Esophagus squamous epithelium (tissue), 5 donors: ENCODE measurements at places on chromosomes 6 and 20.
A peak's percentile ranks its signal among the peaks of the same experiment; 100 is the strongest.

GRCh38 chr6:26156850-26157250 lies 69.6 kb downstream of the HFE start:
- no peak for DNase-seq

- DNase-seq: no peak
Observed at GRCh38 chr20:25017257-25017803, 24.8 kb upstream of the APMAP start.

DNA sequence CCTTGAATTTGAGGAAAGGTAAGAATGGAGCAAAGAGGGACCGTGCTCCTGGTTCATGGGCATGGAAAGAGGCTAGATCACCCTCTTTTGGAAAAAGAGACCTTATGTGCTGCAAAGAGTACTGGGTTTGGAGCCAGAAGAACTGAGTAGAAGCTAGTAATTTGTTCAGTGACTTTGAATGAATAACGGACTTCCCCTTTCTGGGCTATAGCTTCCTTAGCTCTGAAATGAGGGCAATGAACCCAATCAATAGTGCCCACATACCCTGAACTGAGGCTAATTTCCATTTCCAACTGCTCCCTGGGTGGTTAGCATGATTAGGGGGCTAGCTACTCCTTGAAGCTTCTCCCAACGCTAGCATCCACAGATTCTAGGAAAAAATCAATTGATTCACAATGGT lies 121.4 kb downstream of the UNC5CL start:
- DNase-seq: no peak

GRCh38 chr20:57425150-57426013 lies 34.2 kb downstream of the RBM38 start:
- no peak for DNase-seq

DNA sequence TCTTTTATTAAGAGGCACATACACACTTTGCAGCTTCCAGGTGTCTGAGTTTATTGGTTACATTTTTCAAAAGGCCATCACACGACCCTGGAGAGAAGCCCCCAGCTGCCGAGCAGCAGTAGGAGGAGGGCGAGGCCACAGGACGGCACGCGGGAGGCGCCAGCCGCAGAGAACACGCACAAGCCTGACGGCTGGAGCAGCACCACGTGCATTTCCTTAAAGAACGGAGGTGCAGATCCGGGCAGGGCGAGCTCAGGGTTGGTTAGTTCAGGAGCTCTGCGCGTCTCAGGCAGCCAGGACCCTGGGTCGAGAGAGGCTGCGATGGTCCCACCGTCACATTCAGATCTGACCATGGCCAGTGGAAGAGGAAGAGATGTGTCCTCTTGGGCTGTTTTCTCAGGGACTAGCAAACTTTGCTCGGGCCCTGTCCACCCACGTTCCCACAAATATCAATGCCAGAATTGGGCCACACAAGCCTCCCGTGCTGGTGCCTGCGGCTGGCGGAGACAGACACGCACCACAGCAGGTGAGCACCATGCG lies 121.4 kb upstream of the AFDN start:
- DNase-seq: no peak

DNA sequence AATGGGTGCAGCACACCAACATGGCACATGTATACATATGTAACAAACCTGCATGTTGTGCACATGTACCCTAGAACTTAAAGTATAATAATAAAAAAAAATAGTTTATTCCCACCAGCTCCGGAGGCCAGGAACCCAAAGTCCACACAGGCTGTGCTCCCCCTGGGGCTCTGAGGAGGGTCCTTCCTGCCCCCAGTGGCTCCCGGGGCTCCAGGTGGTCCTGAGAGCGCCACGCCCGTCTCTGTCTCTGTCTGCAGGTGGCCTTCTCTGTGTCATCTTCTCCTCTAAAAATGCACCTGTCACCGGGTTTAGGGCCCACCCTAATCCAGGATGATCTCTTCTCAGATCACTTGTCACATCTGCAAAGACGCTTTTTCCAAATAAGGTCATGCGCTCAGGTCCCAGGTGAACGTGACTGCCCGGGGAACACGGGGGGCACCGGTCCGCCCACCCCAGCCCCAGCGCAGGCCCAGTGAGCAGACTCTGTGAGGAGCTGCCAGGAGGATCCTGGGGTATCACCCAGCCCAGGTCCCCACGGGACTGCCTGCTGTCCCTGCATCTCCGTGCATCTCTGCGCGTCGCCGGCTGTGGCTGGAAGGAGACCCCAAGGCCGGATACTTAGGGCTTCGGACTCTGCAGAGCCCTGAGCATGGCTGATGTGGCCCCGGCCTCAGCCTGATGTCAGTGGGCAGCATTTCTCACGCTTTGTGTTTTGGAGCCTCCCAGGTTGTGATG lies 11.8 kb downstream of the SLCO4A1 start:
- DNase-seq: no peak

DNA sequence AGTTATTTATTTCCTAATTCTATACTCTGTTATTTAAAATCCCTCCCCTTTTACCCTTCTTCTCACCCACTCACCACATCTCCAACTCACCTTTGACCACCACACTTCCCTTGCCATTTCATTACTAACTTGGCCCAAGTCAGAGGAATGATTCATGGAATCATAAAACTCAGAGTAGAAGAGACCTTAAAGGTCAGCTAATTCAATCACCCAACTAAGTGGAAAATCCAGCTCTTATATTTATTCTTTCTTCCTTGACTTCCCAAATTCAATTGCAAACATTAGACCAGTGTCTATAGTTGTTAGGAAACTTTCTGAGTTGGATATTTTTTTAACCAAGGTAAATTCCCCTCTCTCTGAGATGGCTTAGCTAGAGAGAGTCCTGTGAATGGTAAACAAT lies 26.5 kb upstream of the HEY2 start:
- no peak for DNase-seq

- peak; percentile 80 for DNase-seq
Observed at GRCh38 chr20:50115591-50116367, 2.8 kb upstream of the UBE2V1 start.

GRCh38 chr20:55581519-55581918 lies 423.8 kb downstream of the CBLN4 start:
- DNase-seq: no peak

- no peak for DNase-seq
Observed at GRCh38 chr6:125655511-125655910, 93.9 kb upstream of the HEY2 start.

GRCh38 chr6:7155871-7156579 lies 48.3 kb downstream of the RREB1 start:
- DNase-seq: no peak

DNA sequence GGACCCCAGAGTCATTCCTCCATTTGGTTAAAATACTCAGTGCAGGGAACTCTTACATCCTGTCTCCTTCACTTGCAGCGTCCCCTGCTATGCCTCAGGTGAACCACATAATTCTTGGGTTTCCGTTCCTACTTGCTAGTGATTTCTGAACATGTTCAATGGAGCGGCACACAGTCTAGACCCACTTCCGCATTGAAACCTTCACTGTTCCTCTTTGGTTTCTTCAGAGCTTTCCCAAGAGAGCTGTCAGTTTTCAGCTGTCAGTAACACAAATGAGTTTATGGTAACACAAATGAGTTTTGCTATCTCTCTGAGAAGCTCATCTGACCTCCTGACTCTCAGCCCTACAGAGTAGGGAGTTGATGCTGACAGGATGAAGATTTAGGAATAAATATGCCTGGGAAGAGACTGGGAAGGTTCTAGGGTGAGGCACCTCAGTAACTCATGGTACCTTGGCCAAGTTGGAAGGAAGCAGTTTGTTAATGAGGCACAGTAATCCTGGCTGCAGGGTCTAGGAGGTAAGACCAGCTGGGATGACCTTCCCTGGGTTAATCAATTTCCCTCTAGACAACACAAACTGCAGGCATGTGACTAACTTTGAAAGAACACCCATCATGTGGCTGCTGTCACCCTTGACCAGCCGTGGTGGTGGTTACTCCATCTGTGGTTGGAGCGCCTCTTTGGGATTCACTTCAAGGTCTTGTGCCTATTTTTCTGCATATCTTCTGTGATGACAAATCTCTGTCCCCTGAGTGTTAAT lies 5.4 kb downstream of the SYS1 start:
- no peak for DNase-seq

GRCh38 chr20:62406635-62407176 lies 379 bp downstream of the CABLES2 start:
- no peak for DNase-seq

- DNase-seq: no peak
Observed at GRCh38 chr6:157800420-157801237, 22.4 kb upstream of the SNX9 start.

GRCh38 chr6:116152620-116153019 lies 26.7 kb upstream of the COL10A1 start:
- no peak for DNase-seq

GRCh38 chr6:170281331-170282292 lies 9.3 kb downstream of the DLL1 start:
- no peak for DNase-seq

- no peak for DNase-seq
Observed at GRCh38 chr6:26412228-26412627, 10.2 kb downstream of the BTN3A1 start.

- no peak for DNase-seq
Observed at GRCh38 chr6:25635886-25636317, 16.1 kb upstream of the SCGN start.

DNA sequence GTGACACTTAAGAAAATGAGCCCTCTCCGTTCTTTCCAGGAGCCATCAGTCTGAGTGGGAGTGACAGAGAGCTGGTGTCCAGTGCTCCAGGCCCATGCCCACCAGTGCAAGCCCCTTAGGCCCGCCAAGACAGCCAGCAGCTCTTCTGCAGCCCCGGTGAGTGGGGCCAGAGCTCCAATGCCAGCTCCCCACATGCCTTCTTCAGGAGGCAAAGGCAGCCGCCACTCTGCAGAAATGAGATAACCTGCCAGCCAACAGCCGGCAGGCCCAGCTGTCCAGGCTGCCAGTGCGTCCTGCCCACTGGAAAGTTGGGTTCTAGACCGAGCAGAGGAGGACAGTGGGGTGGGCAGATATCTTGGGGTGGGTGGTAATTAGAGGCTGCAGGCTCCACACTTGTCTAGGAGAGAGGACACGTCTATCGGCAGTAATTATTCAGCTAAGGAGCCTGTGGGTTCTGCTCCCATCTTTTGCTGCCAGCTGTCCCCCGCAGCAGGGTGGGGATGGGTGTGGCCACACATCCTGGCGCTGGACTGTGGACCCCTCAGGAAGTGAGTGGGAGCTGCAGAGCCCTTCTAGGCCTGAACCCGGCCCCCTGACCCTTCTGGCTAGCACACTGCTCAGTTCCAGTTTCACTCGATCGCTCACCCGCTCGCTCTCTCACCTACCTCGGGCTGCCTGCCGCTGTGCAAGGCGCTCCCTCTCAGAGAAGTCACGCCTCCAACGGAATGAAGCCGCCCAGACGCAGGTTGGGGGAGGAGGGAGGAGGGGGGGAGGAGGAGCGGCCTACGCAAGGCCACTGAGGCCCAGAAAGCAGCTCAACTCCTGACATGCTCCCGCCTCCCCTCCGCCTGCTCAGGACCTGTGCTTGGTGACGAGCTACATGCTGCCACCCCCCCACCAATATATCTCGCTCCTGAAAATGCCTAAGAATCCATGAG lies 3.6 kb downstream of the GRM4 start:
- no peak for DNase-seq

- DNase-seq: no peak
Observed at GRCh38 chr6:116761779-116762178, 3.7 kb downstream of the FAM162B start.

DNA sequence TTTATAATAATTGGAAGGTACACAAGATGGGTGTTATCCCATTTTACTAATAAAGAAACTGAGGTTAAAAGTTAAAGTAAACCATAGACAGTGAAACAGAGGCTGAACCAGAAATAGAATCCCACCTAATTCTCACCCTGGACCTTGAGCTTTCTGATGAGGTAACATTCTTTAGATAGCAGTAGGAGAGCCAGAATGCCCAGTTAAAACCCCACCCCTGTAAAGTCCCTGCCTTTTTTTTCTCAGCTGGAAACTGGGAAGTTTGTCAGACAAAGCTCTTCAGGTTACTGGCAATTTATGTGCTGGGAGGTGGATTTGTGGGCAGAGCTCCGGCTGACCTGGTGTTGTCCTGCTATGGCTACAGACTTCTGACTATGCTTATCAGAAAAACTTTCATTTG lies 1.9 kb upstream of the MCHR2 start:
- DNase-seq: no peak

DNA sequence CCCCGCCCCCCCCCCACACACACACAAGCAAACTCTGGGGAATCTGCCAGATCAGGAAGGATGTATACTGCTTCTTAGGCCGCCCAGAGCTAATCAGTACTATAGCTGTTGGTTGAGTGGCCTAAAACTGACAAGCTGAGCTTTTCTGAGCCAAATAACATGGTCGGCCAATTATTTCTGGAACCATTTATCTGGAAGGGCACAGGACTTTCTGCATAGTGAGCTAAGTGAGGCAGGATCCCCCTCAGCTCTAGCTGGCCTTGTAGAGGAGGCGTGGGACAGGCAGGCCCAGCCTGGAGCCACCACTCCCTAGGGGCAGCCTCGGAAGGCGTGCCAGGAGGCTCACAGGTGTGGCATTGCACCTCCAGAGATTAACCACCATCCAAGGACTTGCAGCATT lies 200.1 kb downstream of the TMEM242 start:
- no peak for DNase-seq

DNA sequence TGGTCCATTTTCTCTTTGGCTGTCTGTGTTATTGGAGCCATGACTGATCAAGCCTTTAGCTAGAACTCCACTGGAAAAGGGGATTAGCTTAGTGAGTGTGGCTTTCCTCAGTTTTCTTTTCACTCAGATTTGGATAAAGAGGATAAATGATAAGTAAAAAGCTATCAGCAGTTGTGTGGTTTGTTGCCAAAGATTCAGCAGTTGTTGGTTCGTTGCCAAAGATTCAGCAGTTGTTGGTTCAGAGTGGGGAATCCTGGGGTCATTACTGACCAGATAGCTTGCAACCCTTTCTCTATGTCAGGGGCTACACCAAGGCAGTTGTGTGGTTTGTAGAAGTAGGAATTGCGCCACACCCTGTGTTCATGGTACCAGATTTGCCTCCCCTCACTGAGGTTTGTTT lies 107.7 kb upstream of the SCP2D1 start:
- DNase-seq: no peak

GRCh38 chr6:133184798-133185372 lies 56.3 kb upstream of the EYA4 start:
- no peak for DNase-seq

- DNase-seq: no peak
Observed at GRCh38 chr6:11447265-11447664, 90.3 kb upstream of the TMEM170B start.

DNA sequence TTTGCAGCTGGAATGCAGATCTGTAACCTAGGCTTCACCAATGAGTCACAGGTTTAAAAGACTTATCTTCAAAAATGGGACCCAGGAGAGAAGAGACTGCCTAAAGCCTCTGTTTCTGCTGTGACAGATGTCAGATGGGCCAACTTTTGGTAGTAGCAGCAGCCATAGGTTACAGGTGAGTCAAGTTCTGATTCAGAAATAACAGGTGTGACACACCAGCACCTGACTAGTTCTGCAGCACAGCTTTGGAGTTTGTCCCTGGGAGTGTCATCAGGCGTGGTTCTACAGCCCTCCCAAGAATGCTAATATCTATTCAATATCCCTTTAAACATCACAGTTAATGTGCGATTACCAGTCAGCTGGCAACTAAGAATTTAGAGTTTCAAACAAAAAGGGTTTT lies 121.9 kb upstream of the BTN3A2 start:
- no peak for DNase-seq

- no peak for DNase-seq
Observed at GRCh38 chr6:100475554-100476320, 11.0 kb upstream of the SIM1 start.

- no peak for DNase-seq
Observed at GRCh38 chr6:151087861-151088598, 151.7 kb upstream of the AKAP12 start.

- no peak for DNase-seq
Observed at GRCh38 chr6:159137676-159138075, 31.5 kb upstream of the FNDC1 start.

- no peak for DNase-seq
Observed at GRCh38 chr6:155687645-155688044, 232.0 kb upstream of the NOX3 start.
